GDM1 (cell line): ENCODE measurements at places on chromosomes 3 and 15.
A peak's percentile ranks its signal among the peaks of the same experiment; 100 is the strongest.

DNA sequence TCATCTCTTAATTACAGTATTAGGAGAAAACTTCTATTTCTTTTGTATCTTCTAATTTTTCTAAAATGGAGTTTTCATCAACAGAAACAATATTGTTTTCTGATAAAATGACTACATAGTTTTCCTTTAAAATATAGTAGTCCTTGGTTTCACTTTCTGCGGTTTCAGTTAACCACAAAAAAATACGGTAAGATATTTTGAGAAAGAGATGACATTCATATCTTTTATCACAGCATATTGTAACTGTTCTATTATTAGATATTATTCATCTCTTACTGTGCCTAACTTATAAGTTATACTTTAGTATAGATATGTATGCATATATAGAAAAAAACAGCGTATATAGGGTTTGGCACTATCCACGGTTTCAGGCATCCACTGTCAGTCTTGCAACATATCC lies 2.3 kb downstream of the B4GALT4 start:
- DNase-seq: no peak

DNA sequence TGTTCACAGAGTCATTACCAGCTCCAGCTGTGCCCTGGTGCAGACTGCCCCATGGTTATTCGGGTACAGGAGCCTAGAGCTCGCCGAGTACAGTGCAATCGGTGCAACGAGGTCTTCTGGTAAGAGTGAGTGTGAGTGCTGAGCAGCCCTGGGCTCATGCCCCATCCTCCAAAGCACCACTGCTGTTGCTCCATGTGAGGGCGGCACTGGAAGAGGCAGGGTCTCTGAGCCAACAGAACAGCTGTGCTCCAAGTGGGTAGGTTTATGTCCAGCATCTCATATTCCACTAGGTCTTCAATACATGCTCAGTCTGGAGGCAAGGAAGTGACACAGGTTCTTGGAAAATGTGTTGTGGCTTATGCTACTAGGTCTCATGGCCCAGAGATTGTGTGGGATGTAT lies 19.5 kb upstream of the P4HTM start:
- no peak for DNase-seq

DNA sequence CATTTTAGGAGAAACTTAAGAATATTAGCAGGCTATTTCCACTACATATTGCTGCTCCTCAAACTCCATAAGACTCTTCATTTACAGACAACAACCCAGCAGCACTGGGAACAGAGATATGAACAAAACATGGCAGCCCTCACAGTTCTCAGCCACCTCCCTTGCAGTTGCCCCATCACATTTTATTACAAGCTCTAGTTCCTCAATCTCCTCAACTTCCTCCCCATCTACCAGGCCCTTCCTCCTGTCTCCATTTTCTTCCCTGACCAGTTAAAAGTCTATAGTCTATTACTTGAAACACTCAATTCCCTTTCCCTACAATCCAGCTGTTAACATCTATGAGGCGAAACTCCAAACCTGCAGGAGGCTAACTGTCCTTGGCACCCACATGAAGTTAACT lies 412.5 kb downstream of the TBC1D5 start:
- no peak for DNase-seq

GRCh38 chr15:35753486-35753885 lies 207.5 kb upstream of the DPH6 start:
- DNase-seq: no peak

DNA sequence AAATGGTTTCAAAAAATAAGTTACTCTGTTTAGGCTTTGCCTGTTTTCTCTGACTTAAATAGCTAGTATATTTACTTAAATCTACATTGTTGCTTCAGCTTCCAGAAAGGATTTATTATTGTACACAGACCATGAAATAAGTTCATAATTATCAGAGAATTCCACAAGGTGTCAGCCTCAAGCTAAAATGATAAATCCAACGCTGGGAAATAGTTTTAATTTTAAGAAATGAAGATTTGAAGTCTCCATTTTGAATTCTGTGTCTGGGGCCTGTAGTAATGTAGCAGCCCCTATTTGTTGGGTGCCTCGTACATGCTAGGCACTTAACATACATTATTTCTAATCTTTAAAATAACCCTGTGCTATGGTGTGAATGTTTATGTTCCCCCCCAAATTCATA lies 92.6 kb upstream of the KCNMB2 start:
- DNase-seq: no peak

GRCh38 chr3:122415762-122416654 lies at the start of gene WDR5B:
WDR5B (minus strand) TSS chr3:122416062; CDS start chr3:122415528, 534 bp downstream.
- DNase-seq: no peak

GRCh38 chr3:139317660-139318430 lies 26.0 kb upstream of the MRPS22 start:
- no peak for DNase-seq

GRCh38 chr3:176415661-176416295 lies 781.5 kb downstream of the TBL1XR1 start:
- no peak for DNase-seq

- no peak for DNase-seq
These were observed 1055.8 kb upstream of the CADM2 start for GRCh38 chr3:83902787-83903533.

DNA sequence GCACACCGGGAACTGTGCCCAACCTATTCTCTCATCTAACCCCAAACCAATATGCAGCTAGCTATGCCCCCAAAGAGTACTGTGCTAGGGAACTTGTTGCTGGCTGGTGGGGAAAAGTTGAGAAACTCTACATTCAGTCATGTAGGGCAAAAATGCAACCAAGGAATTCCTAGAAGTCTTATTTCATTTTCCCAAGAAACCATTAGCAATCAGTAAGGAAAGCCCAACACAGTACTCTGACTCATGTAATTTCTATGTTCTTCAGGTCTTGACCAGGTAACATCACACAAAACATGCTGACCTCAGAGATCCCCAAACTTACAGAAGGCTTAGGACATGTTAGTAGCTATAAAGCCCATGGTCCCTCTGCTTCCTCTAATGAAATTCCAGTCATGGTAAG lies 52.1 kb downstream of the TASOR start:
- DNase-seq: no peak

GRCh38 chr3:119660474-119661440 lies at the start of gene POPDC2:
POPDC2 (minus strand) TSS chr3:119660589; CDS start chr3:119660423, 166 bp downstream.
- DNase-seq: no peak

DNA sequence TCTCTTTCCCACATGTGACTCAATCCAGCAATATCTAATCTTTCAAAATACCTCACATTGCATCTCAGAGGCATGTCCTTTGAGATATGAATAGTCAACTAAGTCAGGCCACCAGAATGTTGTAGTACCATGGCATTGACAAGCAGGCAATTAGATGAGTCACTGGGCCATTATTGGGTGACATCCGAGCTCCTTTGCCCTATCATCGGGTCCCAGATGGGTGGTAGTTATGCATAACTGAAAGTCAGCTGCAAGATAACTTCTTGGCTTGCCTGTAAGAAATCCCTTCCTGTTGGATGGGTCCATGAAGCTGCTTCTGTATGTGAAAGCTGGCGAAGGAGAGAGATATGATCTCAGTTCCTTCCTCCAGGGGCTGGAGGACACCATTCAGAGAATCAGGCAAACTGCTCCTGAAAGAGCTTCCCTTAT lies 32.8 kb downstream of the ARRDC4 start:
- peak; percentile 35 for DNase-seq

GRCh38 chr3:16337856-16338540 lies 73.0 kb downstream of the OXNAD1 start:
- DNase-seq: no peak

DNA sequence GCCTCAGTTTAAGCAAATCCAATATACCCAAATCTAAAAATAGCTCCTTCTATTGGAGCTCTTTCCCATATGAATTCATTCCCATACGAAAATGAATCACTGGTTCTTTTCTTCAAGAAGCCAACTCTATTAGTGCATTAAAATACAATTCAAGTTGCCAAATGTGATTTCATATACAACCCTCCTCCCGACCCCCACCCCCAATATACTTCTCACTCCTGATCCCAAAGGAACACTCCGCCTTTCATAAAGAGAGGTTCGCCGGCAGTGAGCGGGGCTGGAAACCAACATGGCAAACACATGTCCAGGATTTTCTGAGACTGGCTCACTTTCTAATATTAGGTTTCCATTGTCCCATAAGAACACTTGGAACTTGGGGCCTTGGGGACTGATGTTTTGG lies 48.5 kb downstream of the MAGEF1 start:
- DNase-seq: no peak
